Esophagus muscularis mucosa (tissue), 4 donors: ENCODE measurements at places on chromosomes 13 and 19. TPM values are rescaled to one million over a fixed set of nuclear protein-coding genes. Genes with fewer than 3 reads are reported as not detected.

DNA sequence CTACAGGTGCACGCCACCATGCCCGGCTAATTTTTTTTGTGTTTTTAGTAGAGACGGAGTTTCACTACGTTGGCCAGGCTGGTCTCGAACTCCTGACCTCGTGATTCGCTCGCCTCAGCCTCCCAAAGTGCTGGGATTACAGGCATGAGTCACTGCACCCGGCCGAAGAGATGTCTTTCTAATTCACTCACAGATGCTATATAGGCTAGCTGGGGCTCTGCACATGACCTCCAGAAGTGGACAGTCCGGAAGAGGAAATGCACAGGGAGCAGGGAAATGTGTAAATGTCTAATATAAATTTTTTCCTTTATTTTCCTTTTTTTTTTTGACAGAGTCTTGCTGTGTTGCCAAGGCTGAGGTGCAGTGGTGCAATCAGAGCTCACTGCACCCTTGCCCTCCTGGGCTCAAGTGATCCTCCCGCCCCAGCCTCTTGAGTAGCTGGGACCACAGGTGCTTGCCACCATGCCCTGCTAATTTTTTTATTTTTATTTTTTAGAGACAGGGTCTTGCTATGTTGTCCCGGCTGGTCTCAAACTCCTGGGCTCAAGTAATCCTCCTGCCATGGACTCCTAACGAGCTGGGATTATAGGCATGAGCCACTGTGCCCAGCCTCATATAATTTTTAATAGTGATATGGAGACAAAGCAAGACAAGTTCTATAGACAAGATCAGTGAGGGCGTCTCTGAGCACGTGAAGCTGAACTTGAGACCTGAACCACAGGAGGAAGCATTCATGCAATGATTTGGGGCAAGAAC is 8.4 kb downstream of the GIPC1 start:
- no peak for DNase-seq

DNA sequence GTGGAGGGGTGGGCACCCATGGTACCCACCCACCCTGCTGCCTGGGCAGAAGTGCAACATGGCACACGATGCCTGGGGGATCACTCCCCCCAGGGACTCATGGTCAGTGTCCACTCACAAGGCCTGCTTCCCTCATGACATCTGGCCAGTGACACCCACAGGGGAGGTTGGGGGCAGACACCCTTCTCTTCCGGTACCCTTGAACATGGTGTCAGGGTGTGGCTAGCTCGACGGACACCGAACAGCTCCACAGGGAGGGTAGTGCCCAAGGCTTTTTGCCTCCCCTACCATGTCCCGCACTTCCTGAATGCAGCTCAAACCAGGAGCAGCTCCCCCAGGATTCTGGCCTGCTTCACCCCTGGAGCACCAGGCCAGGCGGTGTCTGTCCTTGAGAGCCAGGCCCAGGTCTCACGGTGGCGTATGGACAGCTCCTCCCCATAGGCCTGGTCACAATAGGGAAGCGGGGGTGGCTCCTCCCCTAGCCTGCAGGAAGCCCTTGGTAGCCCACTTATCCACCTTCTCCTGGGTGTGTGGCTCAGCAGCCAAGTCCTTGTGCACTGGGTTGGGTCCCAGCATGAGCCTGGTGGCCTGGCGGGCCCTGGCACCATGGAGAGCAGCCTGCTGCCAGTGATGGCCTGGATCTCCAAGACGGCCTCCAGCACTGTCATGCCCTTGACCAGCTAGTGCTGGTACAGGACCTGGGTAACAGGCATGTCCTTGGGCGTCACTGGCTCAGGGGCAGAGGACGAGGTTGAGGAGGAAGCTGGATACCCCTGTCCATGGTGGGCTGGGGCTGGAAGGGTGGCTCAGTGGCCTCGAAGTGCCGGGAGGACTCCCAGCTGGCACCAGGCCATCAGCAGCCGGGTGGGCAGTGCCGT is 7.8 kb downstream of the ACP4 start:
- DNase-seq = no peak

DNA sequence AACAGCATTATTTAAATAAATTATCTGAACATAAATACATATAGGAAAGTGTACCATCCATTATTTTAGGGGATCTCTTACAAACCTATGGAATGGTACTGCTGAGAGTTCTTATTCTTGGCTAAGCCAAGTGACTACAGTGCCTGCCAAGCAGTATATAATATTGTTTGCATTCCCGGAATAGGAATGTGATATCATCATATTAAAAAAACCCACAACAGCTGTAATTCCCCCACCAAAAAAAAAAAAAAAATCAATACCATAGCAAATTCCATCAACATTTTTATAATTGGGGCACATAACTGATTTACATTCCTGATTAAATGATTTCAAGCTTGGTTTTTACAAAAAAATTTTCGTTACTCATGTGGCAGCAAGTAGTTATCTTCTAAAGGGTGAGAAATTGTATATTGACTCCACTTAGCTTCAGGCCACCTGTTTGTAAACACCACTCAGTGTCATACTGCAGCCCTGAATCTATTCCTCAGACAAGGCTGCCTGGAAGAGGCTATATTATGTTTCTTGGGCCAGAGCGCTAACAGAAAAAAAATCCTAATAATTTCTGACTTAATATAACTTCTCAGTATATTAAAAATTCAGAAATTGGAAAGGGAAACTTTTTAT is 278.1 kb downstream of the DNAJC15 start:
- DNase-seq = no peak

- DNase-seq = no peak
Observed at GRCh38 chr13:74067818-74068217, 66.4 kb downstream of the KLF12 start.

DNA sequence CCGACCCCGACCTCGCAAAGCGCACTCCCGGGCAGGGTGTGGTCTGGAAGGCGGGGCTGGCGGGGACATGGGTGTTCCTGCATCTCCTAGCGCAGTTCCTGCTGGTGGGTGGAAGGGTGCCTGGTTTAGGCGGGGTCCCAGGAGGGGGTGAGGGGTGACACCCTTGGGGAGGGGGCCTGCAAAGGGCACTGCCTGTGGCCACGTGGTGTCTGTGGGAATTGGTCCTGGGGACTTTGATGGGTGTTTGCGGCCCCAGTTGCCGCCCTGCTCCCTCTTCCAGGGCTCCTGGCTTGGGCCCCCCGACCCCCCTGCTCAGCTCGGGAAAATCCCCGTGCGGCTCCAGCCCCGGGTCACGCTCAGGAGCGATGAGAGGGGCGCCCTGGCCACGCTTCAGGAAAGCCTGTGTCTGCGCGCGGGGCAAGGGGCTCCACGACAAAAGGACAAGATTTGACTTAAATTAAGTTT is 19.1 kb downstream of the WTIP start:
- DNase-seq = no peak

- no peak for DNase-seq
Observed at GRCh38 chr13:40764587-40765403, 6.2 kb downstream of the MRPS31 start.

GRCh38 chr13:97512732-97513131 is 78.8 kb downstream of the RAP2A start:
- no peak for DNase-seq

DNA sequence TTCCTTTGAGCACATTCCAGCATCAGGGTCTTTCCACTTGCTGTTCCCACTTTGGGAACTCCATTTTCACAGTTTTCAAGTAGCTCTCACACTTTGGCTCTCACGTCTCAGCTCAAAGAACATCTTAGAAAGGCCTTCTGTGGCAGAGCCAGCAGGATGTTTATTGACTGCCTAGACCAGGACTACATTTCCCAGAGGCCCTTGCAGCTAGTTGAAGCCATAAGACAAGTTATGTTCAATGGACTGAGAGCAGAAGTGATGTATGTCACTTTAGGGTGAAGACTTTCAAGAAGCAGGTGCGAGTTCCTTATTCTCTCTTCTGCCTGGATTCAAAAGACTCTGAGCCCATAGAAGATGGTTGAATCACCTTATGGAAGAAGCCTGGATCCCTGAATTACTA is 4.3 kb upstream of the HAUS5 start:
- DNase-seq = no peak

GRCh38 chr19:35883882-35884281 is 15.5 kb downstream of the APLP1 start:
- no peak for DNase-seq

GRCh38 chr19:53867225-53868090 is at the start of gene MYADM:
Gene MYADM (plus strand): TSS chr19:53867883. CDS start chr19:53873530, 5,647 bp downstream.
- peak; percentile 100 for DNase-seq

- DNase-seq = no peak
Observed at GRCh38 chr19:5354403-5354802, 13.8 kb upstream of the PTPRS start.

The CD70 gene
- total RNA-seq = not detected

The RFPL4AL1 gene
- not detected for total RNA-seq
